ENCODE measurements at places on chromosomes 3 and 15.
A peak's percentile ranks its signal among the peaks of the same experiment; 100 is the strongest.

DNA sequence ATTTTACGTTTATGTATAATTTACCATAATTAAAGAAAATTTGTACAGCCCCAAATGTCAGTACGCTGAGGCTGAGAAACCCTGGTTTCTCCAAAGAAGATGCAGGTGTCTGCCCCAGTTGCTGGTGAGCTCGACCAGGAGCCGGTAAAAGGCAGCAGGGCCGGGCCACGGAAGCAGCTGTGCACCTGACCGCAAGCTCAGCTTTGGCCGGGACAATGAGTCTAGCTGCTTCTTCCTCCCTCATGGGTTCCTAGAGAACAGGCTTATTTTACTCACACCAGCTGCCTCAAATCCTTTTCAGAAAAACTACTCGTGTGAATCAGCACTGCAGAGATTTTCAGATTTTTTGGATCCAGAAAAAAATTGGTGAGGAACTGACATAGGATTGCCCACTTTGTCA is 18.0 kb upstream of the ZXDC start:
- DNase-seq, result no peak

GRCh38 chr15:75646112-75646943 is 1.4 kb upstream of the SNX33 start:
- DNase-seq, result no peak

DNA sequence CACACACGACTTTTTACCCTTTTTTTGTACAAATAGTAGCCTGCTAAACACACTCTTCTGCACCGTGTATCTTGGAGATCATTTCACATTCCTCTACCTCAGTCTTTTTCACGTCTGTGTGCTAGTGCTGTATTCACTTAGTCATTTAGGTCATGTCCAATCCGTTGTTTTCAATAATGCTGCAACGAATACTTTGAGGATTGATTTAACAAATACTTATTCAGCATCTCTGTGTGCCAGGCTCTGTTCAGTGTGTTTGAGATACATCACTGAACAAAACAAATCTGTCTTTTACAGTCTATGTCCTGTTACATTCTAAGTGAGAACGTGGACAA is 882 bp downstream of the JMJD7 start:
- no peak for DNase-seq

- no peak for DNase-seq
Observed at GRCh38 chr3:45026957-45027356, 854 bp downstream of the CLEC3B start.

DNA sequence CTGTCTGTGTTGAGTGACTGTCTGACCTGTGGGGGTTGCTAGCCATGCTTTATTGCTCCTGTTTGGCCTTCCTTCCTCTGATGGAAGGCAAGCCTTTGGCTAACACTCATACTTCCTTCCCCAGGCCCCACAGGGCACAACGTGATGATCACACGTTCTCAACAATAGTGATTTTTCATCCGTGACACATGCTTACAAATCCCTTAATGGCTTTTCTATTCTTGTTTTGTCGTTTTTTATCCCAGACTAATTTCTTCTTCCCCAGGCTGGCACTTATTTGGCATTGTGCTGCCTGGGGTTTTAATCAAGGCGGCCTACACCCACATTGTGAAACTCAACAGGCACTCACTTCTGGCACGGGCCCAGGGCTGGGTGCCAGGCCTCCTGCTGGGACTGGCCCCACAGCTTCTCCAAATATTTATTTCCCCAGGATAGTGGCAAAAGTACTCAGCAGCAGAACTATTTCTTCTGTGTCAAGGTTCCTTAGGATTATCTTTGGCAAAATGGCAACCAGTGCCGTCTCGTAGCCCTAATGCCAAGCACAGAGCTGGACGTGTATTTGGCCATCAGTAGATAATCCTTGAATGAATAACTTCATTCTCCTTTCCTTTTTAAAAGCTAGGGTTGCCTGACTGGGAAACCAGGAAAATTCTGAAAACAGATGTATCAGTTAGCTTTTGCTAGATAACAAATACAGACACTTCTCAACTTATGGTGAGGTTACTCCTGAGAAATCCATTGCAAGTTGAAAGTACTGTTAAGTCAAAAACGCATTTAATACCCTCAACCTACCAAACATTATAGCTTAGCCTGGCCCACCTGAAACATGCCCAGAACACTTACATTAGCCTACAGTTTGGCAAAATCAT is 30.6 kb downstream of the CMTM7 start:
- peak; percentile 43 for DNase-seq

- no peak for DNase-seq
Observed at GRCh38 chr3:46576879-46577278, 10.8 kb upstream of the LRRC2 start.

- DNase-seq, result no peak
Observed at GRCh38 chr15:57872281-57873030, 165.9 kb downstream of the POLR2M start.

All from SK-N-SH (cell line).